Activated T-cell treated with anti-CD3 and anti-CD28 coated beads for 4 hours (primary cell): ENCODE measurements at places on chromosomes 5 and 9.

- peak; percentile 19 for DNase-seq
Measured at GRCh38 chr5:139251281-139251687, 42.3 kb upstream of the MATR3 start.

DNA sequence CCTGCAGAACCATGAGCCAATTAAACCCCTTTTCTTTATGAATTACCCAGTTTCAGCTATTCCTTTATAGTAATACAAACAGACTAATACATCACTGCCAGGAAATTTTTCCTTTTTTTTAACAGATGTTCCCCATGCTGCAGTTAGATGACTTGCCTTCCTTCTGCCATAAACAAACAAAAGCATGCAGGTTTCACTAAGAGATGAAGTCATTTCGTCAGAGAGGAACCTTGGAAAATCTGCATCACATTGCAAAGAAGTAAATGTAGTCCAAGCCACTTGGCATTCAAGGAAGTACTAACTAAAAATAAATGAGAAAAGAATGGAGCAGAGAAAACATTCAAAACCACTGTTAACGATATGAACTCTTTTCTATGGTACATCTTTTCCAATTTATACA is 194.1 kb upstream of the EFNA5 start:
- no peak for DNase-seq

GRCh38 chr5:41112486-41113455 is 41.6 kb upstream of the MROH2B start:
- no peak for DNase-seq

DNA sequence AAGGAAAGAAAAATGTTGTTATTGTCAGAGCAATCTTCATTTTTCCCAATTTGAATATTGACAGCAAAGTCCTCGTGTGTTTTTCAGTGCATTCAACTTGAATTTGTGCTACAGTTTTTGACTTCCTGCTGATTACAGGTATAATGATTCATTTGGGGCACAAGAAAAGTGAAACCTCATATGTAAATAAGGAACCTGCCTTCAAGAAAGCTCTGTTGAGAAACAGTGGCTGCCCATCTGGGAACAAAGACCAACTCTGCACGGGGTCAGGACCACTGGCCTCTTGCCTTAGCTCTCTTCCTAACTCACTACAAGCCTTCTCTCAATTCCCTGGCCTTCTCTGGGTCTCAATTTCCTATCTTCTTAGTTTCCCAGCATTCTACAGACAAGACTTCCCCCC is 21.0 kb downstream of the TIMD4 start:
- no peak for DNase-seq

DNA sequence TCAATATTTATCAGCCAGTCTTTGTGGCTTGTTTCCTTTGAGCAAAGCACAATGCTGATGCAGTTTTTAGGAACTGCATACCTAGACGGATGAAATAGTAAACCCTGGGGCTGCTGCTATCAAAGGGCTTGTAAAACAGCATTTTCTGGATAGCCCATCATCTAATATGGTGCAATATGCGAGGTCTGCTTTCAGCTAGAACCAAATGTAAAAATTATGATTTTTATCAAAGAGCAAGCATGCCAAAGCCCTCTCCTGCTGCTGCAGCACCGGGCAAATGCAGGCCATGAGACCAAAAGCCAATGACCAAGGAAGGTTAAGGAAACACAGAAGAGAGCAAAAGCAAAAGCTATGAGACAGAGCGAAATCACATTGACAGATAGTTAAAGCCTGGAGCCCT is 1000.4 kb downstream of the MAT2B start:
- no peak for DNase-seq

DNA sequence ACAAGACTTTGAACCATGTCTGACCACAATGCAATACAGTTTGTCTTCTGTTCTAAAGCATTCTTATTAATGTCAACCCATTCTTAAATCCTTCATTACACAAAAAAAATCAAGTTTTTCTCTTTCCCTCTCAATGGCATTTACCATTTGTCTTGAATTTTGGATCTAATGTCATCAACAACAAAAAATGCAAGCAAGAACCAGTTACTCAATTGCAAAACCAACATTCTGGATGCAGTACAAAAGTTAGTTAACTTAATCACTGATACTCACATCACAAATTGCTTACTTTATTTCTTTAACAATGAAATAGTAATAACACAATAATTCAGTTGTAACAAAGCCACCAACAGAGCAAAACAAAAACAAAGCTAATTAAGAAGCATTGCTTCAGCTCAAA is 6.0 kb downstream of the C9orf40 start:
- no peak for DNase-seq

DNA sequence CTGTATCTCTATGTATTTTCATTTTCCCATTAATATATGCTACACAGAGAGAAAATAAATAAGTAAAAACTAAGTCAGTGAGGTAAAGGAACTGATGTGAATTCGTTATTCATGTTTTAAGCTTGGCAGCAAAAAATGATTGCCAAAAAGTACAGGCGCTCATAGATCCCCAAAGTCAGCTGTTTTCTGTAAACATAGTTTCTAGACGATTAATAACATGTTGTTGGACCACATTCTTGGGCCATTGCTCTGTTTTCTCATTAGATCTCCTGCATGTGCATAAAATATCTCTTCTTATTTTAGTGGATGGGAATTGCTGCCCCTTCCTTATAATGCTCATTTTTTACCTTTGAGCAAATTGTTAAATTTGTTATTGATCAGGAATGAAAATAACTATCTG is 215.2 kb downstream of the TLE1 start:
- no peak for DNase-seq

- no peak for DNase-seq
Measured at GRCh38 chr9:120960001-120960400, 33.4 kb upstream of the TRAF1 start.

- no peak for DNase-seq
Measured at GRCh38 chr5:52995095-52995494, 5.9 kb downstream of the ITGA2 start.

DNA sequence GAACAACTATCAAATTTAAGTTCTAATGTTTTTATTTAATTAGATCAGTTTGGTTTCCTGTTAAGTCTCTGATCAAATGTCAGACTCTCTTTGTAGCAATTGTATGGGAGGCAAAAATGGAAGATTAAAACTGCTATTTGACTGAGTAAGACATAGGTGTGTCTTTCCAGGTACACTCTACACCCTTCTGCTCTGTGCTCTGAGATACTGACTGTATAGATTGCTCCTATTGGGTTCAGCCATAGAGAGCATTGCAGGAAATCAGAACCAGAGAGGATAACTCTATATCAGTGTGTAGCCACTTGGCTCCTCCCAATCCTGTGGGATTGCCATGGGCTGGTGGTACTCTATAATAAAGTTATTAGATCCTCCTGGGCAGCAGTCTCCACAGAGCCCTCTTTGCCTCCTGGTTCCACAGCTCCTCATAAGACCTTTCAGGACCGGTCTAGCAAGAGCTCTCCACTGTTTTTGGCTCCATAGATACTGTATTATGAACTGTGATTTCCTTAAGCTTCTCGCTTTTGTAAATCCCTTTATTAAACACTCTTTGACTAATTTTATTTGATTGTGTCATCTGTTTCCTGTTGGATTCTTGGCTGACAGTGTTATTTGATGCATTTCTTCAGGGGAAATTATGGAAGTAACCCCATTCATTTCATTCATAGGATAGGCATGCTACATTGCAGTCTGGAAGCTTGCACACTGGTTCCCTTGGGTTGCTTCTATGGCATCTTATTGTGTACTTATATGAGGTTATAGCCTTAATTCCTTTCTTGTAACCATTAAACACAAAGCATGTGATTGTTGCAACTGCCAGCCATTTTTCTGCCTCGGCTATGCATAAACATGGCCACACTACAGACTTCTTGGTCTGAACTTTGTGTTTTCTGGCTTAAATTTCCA is 115.6 kb downstream of the VCAN start:
- no peak for DNase-seq

DNA sequence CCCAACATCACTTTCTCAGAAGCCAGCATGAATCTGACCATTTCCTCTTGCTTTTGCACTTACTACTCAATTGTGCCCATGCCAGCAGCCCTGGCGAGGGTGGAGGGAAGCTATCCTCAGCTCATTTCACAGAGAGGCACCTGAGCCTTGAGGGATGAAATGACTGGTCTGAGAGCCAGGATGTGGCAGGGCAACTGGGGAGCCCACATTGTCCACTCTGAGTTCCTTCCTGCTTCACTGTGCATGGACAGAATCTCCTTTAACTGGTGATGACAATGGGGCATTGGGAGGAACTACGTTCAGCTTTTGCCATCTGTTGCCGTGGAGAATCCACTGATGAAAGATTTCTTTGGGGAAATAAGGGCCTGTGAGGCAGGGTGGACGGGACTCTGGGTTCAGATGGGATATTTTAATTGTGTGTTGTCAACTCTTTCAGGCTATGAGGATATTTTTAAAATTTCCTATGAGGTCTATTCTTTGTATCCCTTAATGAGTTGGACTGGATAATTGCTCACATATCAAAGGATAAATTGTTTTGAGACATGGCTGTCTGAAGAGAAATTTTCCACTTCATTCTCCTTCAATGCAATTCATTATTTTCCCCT is 78.3 kb downstream of the TNC start:
- no peak for DNase-seq

DNA sequence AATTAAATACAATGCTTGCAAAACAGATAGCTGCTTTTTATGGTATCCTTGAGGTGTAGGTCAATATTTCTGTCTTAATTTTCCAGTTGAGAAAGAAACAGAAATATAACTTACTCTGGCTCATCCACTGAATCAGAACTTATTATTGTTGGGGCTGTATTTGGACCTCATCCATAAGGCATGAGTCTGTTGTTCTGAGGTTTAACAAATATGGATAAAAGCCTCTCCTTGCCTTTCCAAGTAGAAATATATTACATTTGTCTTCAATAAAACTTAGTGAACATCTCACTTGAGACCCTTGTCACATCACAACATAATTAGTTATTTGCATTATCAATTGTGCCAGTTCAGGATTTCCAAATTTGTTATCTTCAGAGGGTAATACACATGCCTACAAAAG is 525.8 kb downstream of the AGTPBP1 start:
- no peak for DNase-seq

- DNase-seq, result no peak
Measured at GRCh38 chr9:111979561-111979960, 82.9 kb downstream of the UGCG start.

- DNase-seq, result no peak
Measured at GRCh38 chr5:118921866-118922265, 66.5 kb downstream of the DTWD2 start.

- DNase-seq, result no peak
Measured at GRCh38 chr9:99474186-99474585, 252.1 kb downstream of the SEC61B start.

- no peak for DNase-seq
Measured at GRCh38 chr9:124453586-124454191, 3.4 kb downstream of the ADGRD2 start.

GRCh38 chr5:68225188-68225910 is 9.8 kb downstream of the PIK3R1 start:
- DNase-seq, result no peak

DNA sequence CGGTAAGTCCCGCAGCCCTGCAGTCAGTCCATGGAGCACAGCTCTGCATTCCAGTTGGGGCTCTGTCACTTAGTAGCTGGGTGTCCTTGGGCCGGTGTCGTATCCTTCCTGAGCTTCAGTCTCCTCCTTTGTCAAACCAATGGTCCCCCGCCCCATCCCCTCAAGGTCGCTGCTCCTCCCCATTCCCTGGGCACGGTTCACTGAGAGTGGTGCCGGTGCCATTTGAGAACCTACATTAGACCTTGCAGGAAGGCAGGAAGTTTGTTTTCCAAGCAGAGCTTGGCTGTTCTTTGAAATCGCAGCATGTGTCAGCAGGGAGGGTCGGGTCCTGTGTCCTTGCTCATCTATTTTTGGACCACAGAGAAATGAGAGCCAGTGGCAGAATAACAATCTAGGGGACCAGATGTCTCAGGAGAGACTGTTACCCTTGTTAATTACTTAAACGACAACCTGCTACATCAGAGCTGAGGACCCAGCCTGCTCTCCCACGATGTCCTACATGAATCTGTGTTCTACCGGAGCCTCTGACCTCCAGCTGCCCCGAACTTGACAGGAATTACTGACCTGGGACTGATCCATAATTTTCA is 21.7 kb upstream of the BARHL1 start:
- no peak for DNase-seq

- no peak for DNase-seq
Measured at GRCh38 chr9:112078432-112078831, 96.7 kb downstream of the SUSD1 start.

DNA sequence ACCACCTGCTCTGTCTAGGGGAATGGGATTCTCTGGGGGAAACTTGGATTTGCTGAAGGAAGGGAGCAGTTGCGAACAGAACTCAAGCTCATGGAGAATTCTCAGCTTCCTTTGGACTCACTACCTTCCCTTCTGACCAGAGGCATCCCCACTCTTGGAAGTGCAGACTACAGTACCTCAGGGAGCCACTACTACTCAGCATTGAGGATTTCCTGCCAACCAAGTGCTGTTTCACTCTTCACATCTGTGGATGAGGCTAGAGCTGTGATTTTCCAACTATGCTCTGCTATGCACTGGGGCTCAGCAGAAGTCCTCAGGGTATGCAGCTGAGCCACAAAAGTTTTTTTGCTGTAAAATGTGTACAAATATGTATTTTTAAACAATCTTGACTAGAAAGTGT is 43.9 kb downstream of the MACROH2A1 start:
- no peak for DNase-seq

DNA sequence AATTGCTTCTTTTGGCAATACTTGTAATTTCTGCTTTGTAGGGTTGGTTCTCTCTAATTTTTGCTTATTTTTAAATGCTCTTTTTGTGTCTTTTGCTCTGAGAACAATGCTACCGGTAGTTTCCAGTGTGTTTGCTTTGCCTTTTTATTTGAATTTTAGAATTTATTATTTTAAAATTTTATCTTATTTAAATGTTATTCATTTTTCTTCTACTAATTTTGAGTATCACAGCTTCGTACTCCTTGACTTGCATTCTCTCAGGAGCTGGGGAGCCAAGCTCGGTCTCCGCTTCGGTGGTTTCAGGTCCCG is 45.9 kb downstream of the ANXA2R start:
- no peak for DNase-seq
